ENCODE measurements at places on chromosomes 6 and 20.

- no peak for DNase-seq
Measured at GRCh38 chr20:24665196-24665595, 195.8 kb downstream of the SYNDIG1 start.

GRCh38 chr20:36988494-36988966 is 37.0 kb upstream of the SAMHD1 start:
- DNase-seq = peak; percentile 56

DNA sequence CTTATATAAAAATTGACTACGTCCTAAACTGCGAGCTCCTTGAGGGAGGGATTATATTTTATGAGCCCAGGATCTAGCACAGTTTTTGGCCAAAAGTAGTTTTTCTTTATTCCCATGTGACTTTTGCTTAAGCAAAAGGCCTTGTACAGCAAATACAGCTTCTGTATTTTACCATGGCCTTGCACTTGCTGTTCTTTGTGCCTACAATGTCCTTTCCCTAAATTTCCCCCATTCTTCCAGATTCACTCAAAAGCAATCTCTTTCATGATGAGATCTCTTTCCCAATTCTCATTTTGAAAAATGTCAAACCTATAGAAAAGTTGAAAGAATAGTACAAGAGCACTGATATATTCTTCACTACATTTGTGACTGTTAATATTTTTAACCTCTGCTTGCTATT is 4.8 kb upstream of the IGF2R start:
- no peak for DNase-seq

GRCh38 chr20:37395921-37396415 is 50.0 kb downstream of the SRC start:
- DNase-seq = no peak

- no peak for DNase-seq
Measured at GRCh38 chr6:164101859-164102258, 687.3 kb downstream of the QKI start.

- no peak for DNase-seq
Measured at GRCh38 chr6:67916399-67916798, 718.7 kb upstream of the ADGRB3 start.

DNA sequence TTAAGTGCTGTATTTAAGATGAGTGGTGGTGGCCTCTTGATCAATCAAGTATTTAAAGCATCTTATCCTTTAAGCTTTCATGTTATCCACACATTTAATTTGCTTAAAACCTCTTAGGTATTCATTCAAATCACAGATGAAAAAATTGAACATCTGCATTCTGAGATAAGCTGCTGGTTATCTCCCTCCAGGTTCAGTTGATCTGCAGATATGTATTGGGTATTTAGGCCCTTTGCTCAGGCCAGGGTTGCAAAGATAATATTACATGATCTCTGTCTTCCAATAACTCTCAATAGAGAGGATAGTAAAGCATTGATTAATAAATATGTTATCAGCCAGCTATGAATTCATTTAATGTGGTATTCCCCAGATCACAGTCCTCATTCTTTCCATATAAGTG is 45.9 kb downstream of the RPS12 start:
- no peak for DNase-seq

DNA sequence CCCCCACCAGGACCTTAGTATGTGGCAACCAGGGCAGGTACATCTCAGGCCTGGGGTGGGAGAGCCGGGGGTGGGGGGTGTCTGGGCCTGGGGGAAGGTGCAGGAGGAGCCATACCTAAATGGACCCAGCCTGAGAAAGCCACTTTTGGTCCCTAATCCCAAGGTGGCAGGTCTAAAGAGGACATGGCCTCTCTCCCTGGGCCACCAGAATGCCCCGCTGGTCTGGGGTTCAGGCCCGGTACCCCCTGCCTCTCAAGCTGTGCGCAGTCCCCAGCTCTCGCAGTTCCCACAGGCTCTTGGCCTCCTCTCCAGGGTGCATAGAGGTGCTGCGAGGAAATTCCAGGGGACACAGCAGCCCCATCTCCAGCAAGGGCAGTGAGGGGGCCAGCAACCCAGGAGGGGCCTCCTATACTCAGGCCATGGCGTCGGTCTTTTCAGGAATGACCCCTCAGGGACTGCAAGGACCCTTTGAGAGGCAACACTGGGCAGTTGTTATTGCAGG is 1.1 kb upstream of the AVP start:
- DNase-seq = no peak

GRCh38 chr6:169141671-169142537 is 111.7 kb downstream of the THBS2 start:
- no peak for DNase-seq

DNA sequence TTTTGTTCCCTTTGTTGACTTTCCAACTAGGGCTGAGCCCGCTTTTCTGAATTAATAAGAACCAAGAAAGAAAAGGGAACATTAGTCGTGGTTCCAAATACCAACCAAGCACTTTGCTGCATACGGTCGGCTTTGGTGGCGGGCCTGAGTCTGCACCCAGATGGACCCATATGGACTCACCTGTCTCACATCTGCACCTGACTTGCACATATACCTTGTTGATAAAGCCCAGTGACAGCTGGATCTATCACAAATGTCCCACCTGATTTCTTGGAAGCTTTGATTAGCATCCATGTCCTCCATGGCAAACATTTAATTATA is 39.0 kb downstream of the TPD52L1 start:
- no peak for DNase-seq

DNA sequence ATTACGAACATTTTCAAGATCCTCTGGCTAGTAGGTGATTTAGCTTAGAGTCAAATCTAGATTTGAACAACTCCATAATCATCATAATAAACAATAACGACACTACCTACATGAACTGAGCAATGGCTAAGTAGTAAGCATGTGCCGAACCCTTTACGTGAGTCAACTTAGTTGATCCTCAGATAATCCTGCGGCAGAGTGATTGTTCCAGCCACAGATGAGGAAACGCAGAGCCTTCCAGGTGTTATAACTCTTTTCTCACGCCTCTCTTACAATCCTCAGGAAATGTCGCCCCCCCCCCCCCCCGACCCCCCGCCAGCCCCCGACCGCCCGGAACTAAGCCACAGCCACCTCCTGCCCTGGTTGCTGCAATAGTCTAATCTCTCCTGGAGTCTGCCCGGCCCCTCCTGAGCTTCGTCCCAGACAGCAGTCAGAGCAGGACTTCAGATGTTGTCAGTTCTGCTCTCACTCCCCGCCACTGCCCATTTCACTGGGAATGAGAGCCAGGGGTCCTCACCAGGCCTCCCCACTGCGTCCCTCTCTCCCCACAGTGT is 141.5 kb upstream of the AGPAT4 start:
- no peak for DNase-seq

DNA sequence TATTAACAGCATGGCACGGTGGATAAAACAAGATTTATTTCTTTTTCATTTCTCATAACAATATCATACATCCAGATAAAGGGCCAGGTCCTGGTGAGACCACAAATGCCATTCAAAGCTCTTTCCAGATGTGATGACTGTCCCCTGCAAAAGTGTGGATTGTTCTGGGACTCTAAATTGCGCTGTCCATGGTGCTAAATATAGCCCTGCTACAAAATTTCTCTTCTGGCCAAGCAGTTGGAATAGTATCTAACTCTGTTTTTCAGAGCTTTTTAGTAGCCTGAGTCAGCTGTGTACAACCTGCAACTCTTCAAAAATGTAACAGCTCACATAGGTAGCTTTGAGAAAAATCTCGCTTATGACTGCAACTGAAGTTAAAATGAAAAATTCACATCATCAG is 115.8 kb downstream of the MANEA start:
- peak; percentile 46 for DNase-seq

- no peak for DNase-seq
Measured at GRCh38 chr20:20212675-20213096, 155.2 kb upstream of the INSM1 start.

GRCh38 chr6:138346302-138347195 is 31.2 kb upstream of the SMIM28 start:
- DNase-seq = no peak

DNA sequence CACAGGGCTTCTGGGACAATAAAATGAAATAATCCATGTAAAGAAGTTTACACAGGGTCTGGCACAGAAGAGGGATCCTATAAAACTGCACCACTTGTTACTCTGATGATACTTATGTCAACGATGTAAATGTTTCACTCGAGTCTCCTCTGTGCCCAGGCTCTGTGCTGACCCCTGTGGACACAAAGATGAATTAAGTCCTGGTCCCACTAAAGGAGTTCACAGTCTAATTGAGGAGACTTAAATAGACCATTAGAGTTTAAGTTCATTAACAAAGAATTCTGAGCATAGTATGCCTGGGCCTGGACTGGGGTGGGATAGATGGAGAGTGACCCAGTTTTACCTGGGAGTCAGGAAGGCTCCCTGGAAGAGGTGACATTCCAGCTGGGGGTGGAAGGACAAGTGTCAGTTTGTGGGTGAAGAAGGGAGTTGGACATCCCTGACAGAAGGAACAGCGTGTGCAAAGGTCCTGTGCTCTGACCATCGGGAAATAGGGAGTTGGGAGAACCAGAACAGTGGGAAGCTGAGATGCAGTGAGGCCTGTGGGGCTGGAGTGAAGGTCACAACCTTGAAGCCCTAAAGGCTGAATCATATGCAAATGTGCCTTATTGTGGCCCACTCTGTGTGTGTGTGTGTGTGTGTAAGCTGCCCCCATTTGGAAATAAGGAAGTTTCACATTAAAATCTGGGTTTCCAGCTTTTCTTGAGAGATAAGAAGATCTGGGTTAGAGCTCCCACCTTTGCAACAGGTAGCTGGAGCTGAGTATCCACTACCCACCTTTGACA is 1.1 kb downstream of the OCSTAMP start:
- no peak for DNase-seq

DNA sequence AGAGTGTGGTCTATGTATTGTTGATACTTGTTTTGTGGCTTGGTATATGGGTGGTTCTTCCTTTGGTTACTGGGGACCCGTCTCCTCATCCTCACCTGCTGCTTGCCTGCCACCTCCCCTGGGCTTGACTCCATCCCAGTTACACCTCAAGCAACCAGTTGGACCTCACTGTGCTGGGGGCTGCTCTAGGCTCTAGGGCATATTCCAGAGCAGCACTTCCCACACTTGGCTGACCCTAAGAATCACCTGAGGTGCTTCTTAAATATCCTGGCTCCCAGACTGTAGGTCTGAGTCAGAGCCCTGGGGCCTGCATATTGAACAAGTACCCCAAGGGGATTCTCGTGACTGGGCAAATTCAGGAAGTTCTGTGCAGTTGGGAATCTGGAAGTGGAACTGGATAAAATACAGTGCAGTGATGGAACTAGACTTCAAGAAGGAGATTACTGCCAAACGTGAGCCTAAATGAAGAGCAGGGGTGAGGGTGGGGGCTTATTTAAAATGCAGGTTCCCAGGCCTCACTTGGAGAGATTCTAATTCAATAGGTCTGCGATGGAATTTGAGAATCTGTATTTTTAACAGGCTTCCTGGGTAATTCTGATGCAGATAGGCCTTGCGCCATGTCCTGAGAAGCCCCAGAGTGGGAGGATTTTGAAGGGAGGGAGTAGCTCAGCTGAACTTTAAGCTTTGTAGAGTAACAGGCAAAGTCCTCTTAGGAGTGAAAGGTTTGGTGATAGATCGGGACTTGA is 7.6 kb downstream of the SPATS1 start:
- DNase-seq = no peak

- no peak for DNase-seq
Measured at GRCh38 chr6:7258231-7258763, 54.7 kb downstream of the SSR1 start.

DNA sequence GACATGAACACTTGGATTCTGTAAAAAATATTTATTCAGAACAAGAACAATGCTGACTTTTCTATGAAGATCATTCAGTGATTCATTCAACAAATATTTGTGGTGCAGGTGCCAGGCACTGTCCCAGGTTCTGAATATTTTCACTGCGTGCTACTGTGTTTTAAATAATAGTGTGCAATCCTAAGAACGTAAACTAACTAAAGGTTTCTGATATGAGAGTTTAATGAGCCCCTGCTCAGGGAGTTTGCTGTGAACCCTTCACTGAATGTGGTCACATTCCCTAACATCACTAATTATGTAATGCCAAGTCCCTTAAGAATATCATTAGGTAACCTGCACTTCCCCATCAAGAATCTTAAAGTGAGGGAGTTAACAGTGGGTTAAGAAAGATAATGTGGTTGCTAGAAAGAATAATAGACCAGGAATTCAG is 1.7 kb upstream of the TMEM170B start:
- DNase-seq = peak; percentile 52

- DNase-seq = no peak
Measured at GRCh38 chr20:40880063-40880728, 148.4 kb upstream of the TOP1 start.

DNA sequence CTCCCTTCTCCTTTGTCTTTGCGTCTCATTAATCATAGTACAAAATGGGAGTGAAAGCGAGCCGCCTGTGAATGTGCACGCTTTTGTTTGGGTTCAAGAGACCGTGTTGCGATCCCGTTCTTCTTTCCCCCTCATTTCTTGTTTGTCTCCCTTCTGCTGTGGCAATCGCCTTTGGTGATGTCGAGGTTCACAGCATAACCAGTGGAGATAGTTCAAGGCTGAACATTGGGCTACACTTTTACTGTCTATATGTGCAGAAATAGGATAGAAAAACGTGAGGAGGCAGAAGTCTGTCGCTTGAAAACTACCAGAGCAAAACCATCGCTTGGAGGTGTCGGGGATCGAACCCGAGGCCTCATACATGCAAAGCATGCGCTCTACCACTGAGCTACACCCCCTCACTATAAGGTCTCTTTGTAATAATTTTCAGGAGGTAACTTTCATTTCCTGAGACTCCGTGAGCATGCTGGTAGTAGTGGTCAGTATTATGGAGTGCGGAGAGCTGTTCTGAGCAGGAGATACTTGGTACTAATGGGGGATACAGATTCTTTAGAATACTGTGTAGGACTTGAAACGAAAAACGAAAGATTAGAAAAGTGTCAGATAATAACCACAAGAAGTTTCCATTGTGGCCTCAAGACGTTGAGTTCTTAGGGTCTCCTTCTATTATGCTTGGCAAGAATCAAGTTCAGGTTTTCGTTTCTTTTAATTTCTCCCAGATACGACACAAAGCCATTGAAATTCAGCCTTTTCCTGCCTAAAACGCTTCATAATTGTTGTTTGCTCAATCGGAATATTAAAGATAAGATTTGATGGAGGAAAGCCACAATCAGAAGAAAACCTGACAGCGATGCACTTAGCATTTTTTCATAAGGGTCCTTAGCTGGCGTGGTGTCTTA is 106.6 kb downstream of the TRIM27 start:
- peak; percentile 79 for DNase-seq

DNA sequence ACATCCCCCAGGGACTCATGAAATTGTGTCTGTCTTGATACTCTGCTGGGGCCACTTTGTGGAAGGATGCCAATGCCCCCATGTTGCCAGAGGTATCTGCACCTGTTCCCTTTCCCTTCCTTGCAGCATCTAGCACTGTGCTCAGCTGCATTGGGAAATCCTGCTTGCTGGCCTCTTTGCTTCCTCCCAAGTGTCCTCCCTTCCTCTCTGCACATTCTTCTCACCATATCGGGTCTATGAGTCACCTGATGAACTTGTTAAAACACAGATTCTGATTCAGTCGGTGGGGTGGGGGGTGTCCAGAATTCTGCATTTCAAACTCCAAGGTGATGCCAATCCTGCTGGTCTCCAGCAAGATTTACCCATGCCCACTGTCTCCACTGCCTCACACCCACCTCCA is 467.8 kb downstream of the PTPRT start:
- no peak for DNase-seq

Measured in RKO (cell line).